Activated CD4-positive, CD25-positive, alpha-beta regulatory T cell treated with anti-CD3 and anti-CD28 coated beads, Interleukin-2, amount 50 U/mL, for 16 hours (primary cell): ENCODE measurements at places on chromosomes 4 and X.

GRCh38 chrX:27731962-27732361, 75.8 kb upstream of the MAGEB10 start:
- no peak for DNase-seq

GRCh38 chr4:141328560-141329173, 108.0 kb downstream of the ZNF330 start:
- DNase-seq: no peak

DNA sequence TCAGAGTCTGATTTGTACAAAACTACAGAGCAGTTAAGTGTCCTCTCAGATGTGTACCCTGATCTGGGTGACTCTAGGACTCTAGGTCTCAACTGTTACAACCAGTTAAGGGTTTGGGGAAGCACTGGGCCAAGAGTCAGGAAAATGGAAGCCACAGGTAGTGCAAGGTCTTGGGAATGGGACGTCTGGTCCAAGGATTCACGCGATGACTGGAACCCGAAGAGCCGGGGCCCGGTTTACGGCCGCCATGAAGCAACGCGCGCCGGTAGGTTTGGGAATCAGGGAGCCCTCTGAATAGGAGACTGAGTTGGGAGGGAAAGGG, 321 bp upstream of the HPRT1 start:
- DNase-seq: no peak

- DNase-seq: no peak
Observed at GRCh38 chrX:33128048-33128805, 83.1 kb downstream of the DMD start.

GRCh38 chr4:87092389-87093141, 127.9 kb downstream of the KLHL8 start:
- no peak for DNase-seq
